Activated CD4-positive, CD25-positive, alpha-beta regulatory T cell treated with anti-CD3 and anti-CD28 coated beads, Interleukin-2, amount 50 U/mL, for 16 hours (primary cell): ENCODE measurements at places on chromosomes 1 and 21.

- peak; percentile 28 for DNase-seq
Measured at GRCh38 chr1:165871311-165872067, 44.1 kb downstream of the UCK2 start.

GRCh38 chr21:31363720-31364119 is 19.7 kb upstream of the TIAM1 start:
- DNase-seq: no peak

GRCh38 chr1:10986525-10986890 is 25.9 kb upstream of the TARDBP start:
- no peak for DNase-seq

DNA sequence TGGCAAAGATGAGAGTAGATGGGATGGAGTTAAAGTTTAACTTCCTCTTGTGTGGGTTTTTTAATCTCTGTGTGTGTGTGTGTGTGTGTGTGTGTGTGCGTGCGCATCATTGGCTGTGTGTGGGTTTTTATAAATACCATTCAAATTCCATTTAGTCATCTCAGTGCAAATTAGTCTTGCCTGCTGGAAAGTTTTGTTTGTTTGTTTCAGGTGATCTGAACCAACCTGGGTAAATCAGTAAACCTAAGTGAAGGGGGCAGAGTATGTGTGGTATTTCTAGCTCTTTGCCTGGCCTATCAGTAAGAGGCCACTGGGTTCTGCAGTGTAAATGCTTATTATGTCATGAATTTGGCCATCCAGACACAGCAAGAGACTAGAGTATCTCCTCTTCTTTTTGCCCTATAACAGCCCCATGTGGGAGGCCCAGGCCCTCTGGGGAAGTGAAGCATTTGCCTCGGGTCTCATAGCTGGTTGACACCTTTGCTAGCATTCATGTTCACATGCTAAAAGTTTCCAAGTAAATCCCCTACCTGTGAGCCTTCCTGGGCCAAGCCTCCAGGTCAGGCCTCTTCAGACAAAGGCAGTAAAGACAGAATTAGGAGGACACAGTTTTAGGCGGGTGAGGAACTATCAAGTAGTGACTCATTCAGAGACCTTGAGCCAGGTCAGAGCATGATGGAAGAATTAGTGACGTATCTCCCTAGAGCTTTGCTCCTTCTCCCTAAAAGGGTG is 14.7 kb downstream of the INTS3 start:
- no peak for DNase-seq
